Activated CD8-positive, alpha-beta memory T cell treated with anti-CD3 and anti-CD28 coated beads for 48 hours (primary cell): ENCODE measurements at places on chromosomes 3 and 15.

DNA sequence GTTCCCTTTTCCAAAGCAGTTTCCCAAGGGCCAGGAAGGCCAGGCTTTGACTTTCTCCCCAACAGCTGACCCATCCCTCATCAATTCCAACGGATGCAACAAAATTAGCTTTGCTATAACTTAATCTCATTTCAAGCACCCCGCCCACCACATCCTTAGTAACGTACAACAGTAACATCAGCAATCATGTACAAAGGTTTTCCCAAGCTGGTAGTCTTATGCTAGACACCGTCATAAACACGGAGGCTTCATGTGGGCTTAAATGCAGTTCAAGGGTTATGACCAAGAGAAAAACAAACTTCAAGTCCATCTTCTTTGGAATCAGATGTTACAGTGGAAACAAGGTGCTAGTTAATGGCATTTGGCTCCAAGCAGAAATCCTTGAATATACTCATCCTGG lies 66.6 kb downstream of the EOMES start:
- no peak for DNase-seq

GRCh38 chr3:37171144-37171543 lies 3.2 kb downstream of the LRRFIP2 start:
- no peak for DNase-seq

GRCh38 chr3:187896646-187897045 lies 151.4 kb upstream of the BCL6 start:
- no peak for DNase-seq

GRCh38 chr3:115169808-115170207 lies 22.7 kb upstream of the ZBTB20 start:
- no peak for DNase-seq

- no peak for DNase-seq
These were observed 9.6 kb downstream of the CLPX start for GRCh38 chr15:65175511-65175910.

- DNase-seq: no peak
These were observed 132.6 kb upstream of the CTDSPL start for GRCh38 chr3:37729119-37729518.

GRCh38 chr3:41477399-41478014 lies 278.2 kb downstream of the CTNNB1 start:
- DNase-seq: no peak

- no peak for DNase-seq
These were observed 113.1 kb downstream of the CHCHD6 start for GRCh38 chr3:126816986-126817777.

GRCh38 chr3:36991923-36992805 lies 767 bp downstream of the EPM2AIP1 start:
- DNase-seq: no peak

- DNase-seq: no peak
These were observed 21.2 kb upstream of the OCA2 start for GRCh38 chr15:28120359-28120640.
